ENCODE measurements at places on chromosomes 16 and 17. TPM values are rescaled to one million over a fixed set of nuclear protein-coding genes. Genes with fewer than 3 reads are reported as not detected.
A peak's percentile ranks its signal among the peaks of the same experiment; 100 is the strongest.

EVI2A gene
- total RNA-seq, result 1.6 TPM

DNA sequence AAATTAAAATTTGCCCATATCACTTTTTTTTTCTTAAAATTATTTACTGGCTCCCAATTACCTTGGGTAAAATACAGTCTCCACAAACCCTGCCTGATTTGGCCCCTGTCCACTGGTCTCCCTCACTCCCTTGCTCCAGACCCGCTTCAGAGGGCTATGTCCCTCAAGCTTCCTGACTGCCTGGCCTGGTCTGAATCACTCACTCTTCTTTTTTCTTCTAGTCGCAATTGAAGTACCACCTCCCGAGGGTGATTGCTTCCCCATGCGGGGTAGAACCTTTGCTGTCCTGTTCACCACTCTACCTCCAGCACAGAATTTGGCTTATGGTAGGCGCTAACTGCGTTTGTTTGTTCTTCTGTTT, 598 bp upstream of the PGAP3 start:
- peak overlapping the region; percentile 59 for H3K4me3 ChIP-seq
- peak overlapping the region; percentile 88 for H3K27ac ChIP-seq
- H3K36me3 ChIP-seq, result no peaks in the 10 kb centered on the region
- no peaks in the 10 kb centered on the region for H3K27me3 ChIP-seq
- DNase-seq, result no peak

DNA sequence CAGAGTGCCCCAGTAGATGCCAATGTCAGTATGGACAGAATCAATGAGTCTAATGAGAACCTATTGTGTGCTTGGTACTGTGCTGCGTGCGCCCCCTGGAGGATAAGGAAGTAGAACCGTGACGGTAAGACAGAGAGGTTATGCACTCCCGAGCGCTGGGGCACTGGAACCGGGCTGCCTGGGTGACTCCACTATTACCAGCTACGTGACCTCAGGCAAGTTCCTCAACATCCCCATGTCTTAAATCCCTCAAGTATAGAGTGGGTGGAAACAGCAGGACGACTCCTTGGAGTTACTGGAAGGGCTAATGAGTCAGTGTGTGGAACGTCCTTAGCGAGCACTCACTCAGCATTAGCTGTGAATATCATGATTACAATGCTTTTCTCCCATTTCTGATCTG, 16.2 kb downstream of the CHST4 start:
- no peak for DNase-seq
- H3K36me3 ChIP-seq, result no peaks in the 10 kb centered on the region
- H3K4me1 ChIP-seq, result no peaks in the 10 kb centered on the region
- H3K27me3 ChIP-seq, result no peaks in the 10 kb centered on the region

MXRA7 gene
- 107 TPM for total RNA-seq

- H3K4me3 ChIP-seq, result no peak overlapping the region
- H3K27me3 ChIP-seq, result no peaks in the 10 kb centered on the region
- DNase-seq, result no peak
- peaks cover 4% of the 10 kb centered on the region for H3K4me1 ChIP-seq
Observed at GRCh38 chr16:12271006-12271405, 294.5 kb downstream of the SNX29 start.

ELP5 gene
- total RNA-seq, result 40.5 TPM

DNA sequence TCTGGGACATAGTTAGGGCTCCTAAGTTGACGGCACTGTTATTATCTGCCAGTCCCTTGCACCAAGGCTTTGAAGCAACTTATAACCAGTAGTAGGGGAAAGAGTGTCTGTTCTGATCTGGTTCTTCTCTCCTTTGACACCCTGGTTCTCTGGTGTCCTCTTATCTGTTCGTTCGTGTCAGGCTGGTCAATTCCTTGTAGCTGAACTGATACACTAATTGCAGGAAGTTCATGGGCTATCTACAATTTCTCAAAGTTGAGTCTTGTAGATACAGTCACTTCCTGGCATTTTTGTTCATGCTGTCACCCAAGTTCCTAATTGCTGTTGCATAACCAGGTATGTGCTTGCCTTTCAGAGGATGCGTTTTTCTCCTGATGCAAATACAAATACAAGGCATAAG, 17.3 kb upstream of the MYO1D start:
- H3K4me1 ChIP-seq, result no peaks in the 10 kb centered on the region
- H3K36me3 ChIP-seq, result no peaks in the 10 kb centered on the region
- no peaks in the 10 kb centered on the region for H3K27me3 ChIP-seq
- no peak overlapping the region for H3K4me3 ChIP-seq
- no peak overlapping the region for H3K27ac ChIP-seq
- no peak for DNase-seq

DPEP3 gene
- total RNA-seq, result not detected

DNA sequence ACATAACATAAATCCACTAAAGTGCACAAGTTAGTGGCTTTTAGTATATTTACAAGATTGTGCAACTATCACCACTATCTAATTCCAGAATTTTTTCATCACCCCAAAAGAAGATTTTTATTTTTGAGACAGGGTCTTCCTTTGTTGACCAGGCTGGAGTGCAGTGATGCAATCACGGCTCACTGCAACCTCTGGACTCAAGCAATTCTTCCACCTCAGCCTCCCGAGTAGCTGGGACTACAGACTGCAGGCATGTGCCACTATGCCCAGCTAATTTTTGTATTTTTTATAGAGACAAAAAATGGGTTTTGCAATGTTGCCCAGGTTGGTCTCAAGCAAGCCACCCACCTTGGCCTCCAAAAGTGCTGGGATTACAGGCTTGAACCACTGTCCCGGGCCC, 15.1 kb downstream of the DRC7 start:
- H3K36me3 ChIP-seq, result no peaks in the 10 kb centered on the region
- H3K4me1 ChIP-seq, result no peaks in the 10 kb centered on the region
- H3K27me3 ChIP-seq, result no peaks in the 10 kb centered on the region

DNA sequence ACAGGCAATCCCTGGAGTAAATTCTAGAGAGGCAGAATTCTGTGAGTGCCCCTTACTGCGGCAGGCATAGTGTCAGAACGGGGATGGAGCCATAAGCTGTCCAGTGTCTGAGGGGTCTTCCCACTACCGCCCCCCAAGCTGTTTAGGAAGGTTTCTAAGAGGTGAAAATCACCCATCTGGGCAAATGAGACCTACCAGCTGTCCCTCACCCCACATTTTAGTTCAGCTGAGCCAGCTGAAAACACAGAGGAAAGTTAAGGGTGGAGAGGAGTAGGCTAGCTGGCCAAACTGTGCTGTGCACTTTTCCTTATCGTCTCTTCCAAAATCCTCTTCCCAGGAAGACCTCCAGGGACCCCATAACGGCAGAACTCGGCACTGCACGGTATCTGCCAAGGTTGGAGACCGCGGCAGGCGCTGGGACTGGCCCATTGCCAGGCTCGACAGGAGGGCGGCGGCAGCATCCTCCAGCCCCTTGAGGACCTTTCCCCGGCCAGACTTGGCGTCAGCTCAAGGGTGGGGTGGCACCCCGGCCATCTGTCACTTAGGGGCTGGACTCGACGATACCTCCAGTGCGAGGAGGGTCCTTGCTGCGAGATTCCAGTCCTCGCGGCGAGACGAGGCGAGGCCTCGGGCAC, 955 bp downstream of the ACLY start:
- no peaks in the 10 kb centered on the region for H3K27me3 ChIP-seq
- H3K4me1 ChIP-seq, result peaks cover 8% of the 10 kb centered on the region
- DNase-seq, result peak; percentile 79
- peak overlapping the region; percentile 46 for H3K27ac ChIP-seq

- H3K27me3 ChIP-seq, result no peaks in the 10 kb centered on the region
- H3K4me3 ChIP-seq, result no peak overlapping the region
- H3K36me3 ChIP-seq, result no peaks in the 10 kb centered on the region
Observed at GRCh38 chr17:40106760-40107521, 6.6 kb upstream of the NR1D1 start.
